ENCODE measurements at places on chromosomes 5 and 9.

GRCh38 chr5:78624011-78624541, 24.5 kb downstream of the LHFPL2 start:
- DNase-seq: no peak

GRCh38 chr9:87464110-87464991, 33.3 kb upstream of the DAPK1 start:
- DNase-seq: no peak

DNA sequence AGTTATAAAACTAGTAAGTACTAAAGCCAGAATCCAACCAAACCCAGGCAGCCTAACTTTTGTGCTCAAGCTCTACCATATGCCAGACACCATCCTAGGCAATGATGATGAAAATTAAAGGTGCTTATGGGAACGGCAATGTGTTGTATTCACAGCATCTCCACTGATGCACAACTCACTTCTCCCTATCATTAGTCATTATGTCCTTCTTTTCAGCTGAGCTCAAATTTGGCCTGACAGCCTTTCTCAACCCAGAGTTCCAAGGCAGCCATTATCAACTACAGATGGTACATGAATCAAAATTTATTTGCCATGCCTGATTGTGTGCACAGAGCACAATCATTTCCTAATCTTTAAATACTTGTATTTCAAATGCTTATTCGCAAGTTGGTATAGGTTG, 121.6 kb upstream of the TNPO1 start:
- DNase-seq: no peak

DNA sequence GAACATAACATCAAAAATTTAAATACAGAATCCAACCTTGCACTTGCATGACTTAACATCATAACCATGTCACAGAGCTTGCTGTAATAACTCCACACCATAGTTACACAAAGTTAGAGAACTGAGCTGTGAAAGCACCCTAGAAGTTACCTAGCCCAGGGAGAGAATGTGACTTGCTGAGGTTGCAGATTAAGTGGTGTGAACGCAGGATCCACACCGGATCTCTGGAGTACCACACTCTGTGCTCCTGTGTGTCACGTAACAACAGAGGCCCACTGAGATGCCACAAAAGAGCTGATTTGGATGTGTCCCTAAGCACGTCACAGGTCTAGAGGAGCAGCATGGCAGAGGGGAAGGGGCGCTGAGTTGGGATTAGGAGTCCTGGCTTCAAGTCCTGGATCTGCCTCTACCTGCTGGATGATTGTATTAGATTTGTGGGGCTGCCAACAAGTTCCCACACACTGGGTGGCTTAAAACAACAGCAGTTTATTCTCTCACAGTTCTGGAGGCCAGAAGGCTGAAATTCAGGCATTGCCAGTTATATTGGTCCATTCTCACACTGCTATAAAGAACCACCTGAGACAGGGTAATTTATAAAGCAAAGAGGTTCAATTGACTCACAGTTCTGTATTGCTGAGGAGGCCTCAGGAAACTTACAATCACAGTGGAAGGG, 213.3 kb upstream of the TBC1D2 start:
- no peak for DNase-seq

DNA sequence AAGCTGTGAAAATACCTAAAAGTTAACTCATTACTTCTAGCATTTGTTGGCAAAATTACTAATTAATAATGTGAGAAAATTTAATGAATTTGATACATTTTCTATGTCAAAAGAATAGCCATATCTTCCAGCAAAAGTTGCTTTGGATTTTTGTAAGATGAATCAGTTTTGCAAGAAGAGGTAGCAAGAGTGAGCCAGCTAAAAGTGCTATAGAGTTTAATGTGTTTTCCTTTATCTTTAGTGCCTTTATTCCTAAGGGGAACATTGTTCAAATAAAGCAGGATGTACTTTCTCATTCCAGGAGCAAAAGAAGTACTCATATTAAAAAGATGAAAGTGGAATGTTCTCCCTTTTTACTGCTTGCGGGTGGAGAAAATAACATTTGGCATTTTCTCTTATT, 622.2 kb downstream of the ANXA1 start:
- no peak for DNase-seq

GRCh38 chr5:68467794-68468193, 252.2 kb downstream of the PIK3R1 start:
- no peak for DNase-seq

- DNase-seq: no peak
Observed at GRCh38 chr5:136007271-136007670, 21.5 kb upstream of the TGFBI start.

Data from stimulated activated CD8-positive, alpha-beta memory T cell treated with anti-CD3 and anti-CD28 coated beads, Interleukin-7, amount 100 ng/mL, for 4 hours (primary cell).